Jurkat, Clone E6-1 (cell line): ENCODE measurements at places on chromosomes 11 and 22.

- DNase-seq, result no peak
These were observed 27.1 kb downstream of the EHF start for GRCh38 chr11:34648036-34648435.

- DNase-seq, result no peak
These were observed 43.2 kb upstream of the DLAT start for GRCh38 chr11:111982019-111982464.

DNA sequence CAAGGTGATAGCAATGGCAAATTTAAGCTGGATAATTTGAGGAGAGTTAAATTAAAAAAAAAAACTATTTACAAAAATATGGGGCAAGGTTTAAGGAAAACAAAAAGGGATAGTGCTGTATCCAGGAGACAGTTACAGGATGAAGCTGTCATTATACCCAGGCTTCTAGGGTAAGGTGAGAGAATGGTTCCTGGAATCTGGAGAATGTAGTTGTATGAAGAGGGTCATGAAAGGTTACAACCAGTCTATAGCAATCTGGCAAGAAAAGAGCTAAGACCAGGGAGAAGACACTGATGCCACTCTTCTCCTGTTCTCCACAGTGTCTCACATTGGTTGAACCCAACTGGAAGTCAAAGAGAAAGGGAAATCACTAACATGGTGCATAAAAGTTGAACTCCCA is 144.9 kb downstream of the SOX6 start:
- DNase-seq, result no peak

DNA sequence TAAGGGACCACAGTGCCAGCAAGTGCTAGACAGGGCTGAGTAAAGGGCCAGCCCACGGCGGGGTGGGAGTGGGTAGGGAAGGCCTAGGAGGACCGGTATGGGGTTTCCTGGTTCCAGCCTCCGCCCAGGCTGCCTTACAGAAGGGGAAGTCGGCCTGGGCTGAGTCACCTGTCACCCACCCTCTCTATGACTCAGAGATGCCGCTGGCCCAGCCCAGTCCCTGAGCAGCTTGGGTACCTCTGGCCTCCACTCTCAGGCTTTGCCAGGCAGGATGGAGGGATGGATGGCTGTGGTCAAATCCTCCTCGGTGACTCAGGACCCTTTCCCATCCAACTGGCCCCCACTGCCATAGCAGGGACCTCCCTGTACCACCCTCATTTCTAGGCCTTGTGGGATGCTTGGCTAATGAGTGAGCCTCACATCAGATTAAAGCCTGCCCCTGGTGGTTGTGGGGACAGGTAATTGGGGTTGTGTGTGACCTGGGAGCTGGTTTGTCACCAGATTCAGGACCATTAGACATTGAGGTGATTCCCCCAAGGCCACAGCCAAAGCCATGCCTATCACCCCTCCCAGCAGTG is 13.9 kb downstream of the SLC35E4 start:
- DNase-seq, result no peak

DNA sequence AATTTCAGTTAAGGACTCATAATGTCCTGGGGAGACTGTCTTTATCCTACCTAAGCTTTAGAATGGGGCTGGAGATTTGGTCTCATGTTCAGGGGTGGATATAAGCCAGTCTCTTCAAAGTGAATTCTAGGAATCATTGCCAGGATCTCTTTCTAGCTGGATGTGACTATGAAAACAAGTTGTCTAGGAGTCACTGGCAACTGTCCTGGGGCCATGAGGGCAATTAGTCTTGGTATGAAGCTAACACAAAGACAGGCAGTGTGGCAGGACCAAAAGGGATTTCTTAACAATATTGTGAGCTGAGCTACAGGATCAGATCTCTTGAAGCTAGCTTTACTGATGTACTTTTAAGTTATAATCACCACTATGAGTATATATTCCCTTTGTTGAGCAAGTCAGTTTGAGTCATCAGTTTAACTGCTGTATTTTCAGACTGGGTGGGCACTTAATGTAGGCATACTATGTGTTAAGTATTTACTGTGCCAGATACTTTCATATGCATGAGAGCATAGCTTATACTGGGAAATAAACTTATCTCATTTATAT is 390.0 kb upstream of the CCDC90B start:
- no peak for DNase-seq

DNA sequence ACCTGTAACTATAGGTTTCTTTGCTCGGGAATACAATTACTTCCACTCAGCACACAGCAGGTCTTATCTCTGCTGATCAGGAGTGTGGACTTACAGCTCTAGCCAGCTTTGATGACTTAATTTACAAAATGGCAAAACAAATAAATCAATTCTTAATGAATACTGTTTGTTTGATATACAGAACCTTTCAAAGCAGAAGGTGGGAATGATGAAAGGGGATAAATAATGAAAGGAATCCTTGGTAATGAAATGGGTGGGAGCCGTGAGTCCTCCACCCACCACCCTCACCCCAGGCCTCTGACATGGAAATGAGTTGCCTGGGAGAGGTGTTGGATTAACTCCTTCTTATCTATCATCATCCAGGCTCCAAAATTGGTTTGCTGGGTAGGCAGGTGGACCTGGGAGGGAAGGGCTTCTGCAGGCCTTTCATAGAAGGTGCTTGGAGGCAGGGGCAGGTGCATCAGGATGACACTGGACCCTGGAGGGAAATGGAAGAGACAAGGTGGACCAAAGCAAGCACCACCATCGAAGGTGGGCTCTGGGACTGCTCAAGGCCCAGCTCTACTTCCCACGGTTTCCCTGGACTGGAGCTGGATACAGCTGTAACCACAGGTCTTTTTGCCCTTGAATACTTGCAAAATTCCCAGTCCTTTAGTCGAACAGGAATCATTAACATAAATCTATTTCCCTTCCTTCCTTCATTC is 23.0 kb downstream of the POU2AF1 start:
- DNase-seq, result no peak

- DNase-seq, result no peak
These were observed 25.6 kb upstream of the SUSD2 start for GRCh38 chr22:24155627-24156140.

GRCh38 chr11:10460611-10461275 is 5.7 kb downstream of the AMPD3 start:
- DNase-seq, result no peak

GRCh38 chr11:86798988-86799387 is 1.4 kb upstream of the PRSS23 start:
- DNase-seq, result no peak

DNA sequence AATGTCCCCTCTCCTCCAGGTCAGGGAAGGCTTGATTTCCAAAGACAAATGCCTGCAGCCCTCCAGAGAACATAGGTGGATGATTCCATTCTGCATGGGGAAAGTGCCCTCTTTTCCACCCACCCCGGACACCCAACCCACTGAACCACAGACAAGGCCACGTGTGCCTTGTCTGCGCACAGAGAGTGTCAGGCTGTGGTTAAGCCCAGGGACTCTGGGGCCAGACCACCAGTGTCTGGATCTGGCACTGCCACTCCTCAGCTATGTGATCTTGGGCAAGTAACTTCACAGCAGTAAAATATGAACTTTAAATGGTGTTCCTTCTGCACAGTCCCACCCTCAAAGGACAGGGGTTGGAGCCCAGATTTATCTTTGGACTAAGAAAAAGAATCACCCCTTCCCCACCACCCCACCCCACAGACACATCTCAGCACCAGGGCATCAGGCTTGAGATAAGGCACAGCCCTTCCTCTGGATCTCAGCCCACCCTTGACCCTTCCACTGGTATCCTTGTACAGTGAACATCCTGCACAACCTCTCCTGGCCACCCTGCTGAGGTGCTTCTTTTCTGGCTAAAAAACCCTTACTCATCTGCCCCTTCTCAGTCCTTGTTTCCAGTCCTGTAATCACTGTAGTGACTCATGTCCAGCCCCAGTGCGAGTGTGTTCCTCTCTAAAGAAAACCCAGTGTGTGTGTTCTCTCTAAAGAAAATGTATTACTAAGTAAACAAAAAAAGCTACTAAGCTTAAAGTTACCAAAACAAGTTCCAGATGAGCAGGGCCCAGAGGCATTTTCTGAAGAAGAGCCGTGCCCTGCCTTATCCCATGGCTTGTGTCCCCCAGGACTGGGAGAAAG is 1.9 kb upstream of the PTGDR2 start:
- no peak for DNase-seq

GRCh38 chr11:71065841-71066240 is 186.5 kb downstream of the SHANK2 start:
- DNase-seq, result no peak

DNA sequence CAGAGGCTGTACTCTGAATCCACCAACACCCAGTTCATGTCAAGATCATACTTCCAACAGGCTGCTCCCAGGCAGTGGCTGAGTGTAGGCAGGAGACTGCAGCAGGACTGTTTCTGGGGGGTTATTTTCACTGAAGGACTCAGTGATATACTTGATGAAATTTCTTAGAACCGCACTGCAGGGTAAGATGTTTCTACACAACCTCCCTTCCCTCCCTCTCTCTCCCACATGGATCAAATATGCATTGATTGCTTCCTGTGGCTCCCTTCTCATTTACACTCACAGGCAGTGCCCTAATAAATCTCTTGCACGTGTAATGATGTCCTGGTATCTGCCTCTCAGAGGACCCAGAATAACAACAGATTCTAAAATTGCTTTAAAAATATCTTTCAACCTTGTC is 251.3 kb upstream of the CCDC179 start:
- DNase-seq, result no peak

DNA sequence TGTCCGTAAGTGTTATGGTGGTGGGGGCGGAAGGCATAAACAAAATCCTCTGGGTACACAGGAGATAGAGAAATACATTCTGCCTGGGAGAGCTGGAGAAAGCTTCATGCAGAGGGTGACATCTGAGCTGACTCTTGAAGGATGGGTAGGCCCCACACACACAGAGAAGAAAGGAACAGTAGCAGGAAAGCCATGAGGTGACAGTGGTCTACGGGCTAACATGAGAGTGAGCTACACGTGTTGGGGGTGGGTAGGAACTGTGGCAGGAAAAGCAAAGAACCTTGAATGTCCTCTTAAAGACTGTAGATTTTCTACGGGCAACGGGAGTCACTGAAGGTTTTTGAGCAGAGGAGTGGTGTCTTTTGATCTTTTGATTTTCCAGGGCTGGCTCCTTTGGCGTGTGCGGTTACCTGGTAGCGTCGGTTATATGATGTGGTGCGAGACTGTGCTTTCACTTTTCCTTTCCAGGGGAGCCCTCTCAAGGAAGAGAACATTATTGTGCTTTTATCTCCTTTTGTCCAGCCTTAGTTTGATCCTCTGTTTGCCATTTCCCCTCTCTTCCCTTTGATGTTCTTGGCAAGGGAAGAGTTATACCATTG is 39.7 kb downstream of the ADAMTS8 start:
- DNase-seq, result peak; percentile 84

DNA sequence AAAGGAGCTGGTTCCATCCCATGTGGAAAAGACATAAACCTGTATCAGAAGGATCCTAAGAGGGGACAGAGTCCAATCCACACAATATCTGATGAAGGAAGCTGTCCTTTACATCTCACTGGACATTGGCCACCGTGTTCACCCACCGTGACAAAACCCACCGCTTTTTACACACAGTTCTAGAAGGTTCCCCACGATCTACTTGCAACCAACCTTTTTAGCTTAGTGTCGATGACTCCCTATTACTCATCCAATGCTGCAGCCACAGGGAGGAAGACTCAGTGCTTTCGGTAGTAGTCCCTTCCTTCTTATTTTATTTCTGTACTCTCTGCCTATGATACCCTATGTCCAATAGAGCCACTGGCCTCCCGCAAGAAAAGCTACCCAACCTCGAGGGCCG is 65.4 kb downstream of the MAPK1 start:
- no peak for DNase-seq

DNA sequence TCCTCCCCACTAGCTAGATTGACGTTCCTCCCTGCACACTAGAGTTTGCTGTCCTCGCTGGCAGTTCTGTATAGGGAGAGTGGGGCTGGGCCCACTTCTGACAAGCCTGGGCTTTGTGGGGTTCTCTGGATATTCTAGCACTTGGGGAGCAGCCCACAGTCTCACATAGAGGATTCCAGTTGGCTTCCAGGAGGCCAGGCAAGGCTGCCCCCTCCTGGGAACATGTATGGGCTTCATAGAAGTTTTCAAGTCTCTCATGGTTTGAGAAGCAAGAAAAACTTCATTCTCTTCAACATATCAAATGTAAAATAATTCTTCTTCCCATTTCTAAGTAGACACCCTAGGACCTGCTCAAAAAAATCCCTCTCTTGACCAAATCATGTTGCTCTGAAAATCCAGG is 87.5 kb downstream of the NAV2 start:
- no peak for DNase-seq

GRCh38 chr11:1235306-1235900 is 12.5 kb downstream of the MUC5B start:
- no peak for DNase-seq

GRCh38 chr11:78397398-78397797 is 20.2 kb downstream of the GAB2 start:
- no peak for DNase-seq

DNA sequence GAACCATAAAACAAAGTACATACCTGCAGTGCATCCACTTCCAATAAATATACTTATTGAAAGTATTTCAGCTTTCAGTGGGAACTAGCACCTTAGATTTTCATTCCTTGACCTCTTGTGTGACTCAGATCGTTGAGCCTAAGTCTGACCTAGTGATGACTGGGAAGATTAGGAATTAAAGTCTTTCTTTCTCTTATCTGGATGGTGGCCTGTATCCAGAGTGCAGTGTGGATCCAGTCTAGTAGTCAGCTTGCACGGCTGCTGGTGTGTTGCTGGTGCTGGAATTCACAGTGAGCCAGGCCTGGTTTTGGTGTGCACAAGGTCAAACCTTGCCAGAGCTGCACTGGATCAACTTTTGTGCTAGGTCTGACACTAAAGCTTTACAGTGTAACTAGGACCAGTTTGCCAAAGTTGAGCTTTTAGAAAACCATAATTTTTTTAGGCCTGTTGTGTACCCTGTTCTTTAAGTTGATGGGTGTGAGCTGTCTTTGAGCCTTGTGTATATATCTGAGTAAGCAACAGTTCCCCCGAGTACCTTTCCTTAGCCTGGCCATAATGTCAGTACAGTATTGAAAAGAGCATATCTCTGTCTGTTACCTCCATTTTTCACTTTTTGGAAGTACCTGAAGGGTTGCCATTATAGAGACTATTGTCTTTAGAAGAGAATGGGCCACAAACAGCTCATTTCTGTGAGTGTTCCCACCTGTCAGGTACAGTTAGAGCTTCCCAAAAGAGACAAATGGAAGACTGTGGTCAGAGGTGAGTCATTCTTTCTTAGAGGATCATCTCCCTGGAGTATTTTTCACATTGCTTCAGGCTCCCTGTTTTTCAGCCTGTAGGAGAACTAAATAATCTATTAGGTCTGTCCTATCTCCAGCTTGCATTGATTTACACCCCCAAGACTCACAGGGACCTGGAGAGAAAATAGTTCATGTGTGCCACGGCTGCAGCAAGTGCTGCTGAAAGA is 89.8 kb downstream of the ALX4 start:
- DNase-seq, result no peak

DNA sequence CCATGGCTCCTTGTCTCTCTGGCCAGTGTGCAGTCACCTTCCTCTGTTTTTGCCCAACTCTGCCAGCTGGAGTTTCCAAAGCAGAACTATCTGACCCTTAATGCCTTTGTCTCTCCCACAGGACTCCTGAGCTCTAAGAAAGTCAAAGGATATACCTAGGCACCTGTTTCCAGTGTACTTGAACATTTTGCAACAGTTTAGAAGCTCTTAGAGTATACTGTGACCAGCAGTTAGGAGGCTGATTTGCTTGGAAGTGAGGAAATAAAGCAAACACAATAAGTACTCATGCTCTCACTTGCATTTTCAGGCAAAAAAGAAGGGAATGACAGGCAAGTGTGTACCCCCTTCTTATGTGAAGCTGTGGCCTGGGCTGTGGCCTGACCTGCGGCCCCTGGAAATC is 204.3 kb upstream of the PLET1 start:
- DNase-seq, result no peak
